ENCODE measurements at places on chromosomes 11 and 22.

- DNase-seq: no peak
These were observed 24.0 kb downstream of the CBX7 start for GRCh38 chr22:39128508-39128907.

DNA sequence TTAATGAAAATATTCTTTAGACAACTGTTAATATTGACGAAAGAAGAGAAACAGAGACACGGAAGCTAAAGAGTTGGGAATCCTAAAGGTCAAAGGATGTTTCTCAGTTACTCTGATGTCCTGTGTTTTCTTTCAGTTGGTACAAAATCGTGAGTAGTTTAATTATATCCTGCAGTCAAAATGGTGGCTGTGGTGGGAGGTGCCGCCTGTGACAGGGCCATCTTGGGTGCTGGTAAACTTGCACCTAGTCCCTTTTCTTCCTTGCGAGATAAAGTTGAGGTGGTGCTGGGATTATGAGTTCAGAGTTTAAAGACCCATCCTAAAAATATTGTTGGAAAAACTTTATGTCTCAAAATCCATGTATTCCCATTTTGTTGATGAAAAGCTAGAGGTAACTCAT is 2.2 kb downstream of the CECR2 start:
- DNase-seq: no peak

GRCh38 chr11:121105481-121106195 is 4.6 kb downstream of the TECTA start:
- no peak for DNase-seq

DNA sequence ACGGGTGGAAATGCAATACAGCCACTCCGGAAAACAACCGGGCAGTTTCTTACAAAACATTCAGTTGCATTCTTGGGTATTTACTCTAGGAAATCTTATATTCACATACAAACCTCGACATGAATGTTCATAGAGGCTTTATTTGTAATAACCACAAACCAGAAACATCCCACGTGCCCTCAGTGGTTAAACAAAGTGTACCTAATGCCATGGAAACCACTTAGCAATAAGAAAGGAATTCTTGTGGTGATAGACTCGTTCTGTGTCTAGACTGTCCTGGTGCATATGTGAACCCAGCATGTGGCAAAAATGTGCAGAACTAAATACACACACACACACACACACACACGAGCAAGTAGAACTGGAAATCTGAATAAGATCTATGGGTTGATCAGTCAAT is 1073.3 kb downstream of the TBC1D22A start:
- DNase-seq: no peak

GRCh38 chr11:22920939-22921565 is 60.8 kb upstream of the CCDC179 start:
- DNase-seq: peak; percentile 2

- DNase-seq: no peak
These were observed 165.0 kb downstream of the BRD1 start for GRCh38 chr22:49662681-49663080.

- DNase-seq: no peak
These were observed 41.3 kb downstream of the NEU3 start for GRCh38 chr11:75029836-75030631.

GRCh38 chr11:59966201-59966600 is 2.4 kb downstream of the OOSP4A start:
- no peak for DNase-seq

GRCh38 chr11:1536065-1536843 is 35.8 kb downstream of the DUSP8 start:
- DNase-seq: no peak

DNA sequence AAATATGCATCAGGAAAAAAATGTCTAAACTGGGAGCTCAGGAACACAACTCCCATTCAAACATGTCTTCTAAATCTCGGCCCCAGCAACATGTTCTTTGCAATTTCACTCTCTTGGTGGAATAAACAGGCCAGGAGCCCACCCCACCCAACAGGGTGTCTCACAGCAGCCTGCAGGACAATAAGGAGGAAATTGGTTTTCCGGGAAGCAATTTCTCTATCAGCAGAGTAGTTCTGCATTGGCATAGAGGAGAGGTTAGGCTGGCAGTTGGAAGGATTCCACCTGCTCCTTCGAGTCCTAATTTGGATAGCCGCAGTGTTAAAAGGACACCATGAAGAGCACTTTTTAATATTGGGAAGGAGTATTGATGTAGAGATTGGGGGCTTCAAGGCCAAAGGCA is 55.9 kb upstream of the BARX2 start:
- no peak for DNase-seq

GRCh38 chr11:76778874-76779273 is 4.3 kb upstream of the TSKU start:
- DNase-seq: no peak

DNA sequence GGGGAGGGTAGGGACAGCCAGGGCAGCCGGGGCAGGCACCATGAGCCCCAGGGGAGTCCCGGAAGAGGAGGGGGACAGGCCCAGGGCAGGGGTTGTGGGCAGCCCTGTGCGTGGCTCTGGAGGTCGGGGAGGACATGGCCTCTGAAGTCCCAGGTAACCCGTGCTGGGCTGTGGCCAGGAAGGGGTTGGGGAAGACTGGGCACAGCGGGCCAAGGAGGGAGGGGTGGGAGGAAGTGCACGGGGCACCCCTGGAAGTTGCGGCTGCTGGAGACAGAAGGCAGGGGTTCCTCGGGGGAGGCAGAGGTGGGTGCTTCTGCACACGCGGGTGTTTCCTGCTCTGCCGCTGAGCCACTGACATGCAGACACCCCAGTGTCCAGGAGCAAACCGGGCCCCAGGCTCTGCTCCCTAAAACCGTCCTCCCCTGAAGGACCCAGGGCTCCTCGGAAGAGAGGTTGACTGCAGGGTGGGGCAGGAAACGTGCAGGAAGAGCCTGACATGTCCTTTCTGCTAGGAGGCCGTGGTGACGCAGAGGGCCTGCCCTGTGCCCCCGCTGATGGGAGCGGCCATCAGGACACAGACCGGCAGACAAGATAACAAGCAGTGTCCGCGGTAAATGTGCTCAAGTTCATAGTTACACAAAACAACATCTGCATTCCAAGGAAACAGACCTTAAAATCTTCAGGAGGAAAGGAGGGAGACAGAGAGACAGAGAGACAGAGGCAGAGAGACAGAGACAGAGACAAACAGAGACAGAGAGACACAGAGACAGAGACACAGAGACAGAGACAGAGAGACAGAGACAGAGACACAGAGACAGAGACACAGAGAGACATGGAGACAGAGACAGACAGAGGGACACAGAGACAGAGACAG is 5.7 kb downstream of the TNNI2 start:
- DNase-seq: no peak

- DNase-seq: no peak
These were observed 145.2 kb upstream of the TEAD1 start for GRCh38 chr11:12529041-12529440.

DNA sequence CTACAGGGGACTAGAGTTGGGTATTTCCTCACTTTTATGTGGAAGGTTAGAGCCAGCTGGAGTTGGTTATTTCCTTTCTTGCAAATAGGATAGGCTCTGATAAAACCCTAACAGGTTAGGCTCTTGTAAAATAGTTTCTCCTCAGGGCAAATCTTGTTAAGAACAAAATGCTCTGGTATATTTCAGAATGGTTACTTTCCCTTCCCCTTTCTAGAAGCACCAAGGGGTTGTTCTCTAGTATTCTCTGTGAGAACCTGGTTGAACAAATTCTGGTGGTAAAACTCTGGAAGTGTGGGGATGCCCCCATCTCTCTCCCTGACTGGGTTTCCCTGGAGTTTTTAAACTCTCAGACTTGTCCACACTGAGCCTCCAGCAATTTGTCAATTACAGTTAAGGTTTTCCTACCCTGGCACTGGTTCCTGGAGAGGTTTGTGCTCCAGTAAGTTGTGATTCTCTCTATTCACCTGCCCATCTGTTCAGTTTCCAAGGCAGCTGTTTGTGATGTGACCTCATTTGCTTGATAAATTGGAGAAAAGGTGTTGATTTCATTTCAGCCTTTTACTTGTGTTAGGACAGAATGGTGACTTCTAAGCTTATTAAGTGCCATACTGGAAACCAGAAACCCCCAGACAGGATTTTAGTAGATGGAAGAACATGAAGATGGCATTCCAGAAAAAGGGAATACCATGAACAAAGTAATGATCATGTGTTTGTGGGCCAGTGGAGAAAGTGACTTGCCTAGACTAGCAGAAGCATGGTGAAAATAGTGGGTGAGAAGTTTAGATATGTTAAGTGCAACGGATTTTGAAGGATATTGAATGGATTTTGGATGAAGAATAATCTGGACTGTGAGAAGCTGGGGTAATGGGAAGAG is 64.6 kb downstream of the EXT2 start:
- no peak for DNase-seq

- DNase-seq: no peak
These were observed 46.7 kb upstream of the SCUBE2 start for GRCh38 chr11:9138133-9138453.

DNA sequence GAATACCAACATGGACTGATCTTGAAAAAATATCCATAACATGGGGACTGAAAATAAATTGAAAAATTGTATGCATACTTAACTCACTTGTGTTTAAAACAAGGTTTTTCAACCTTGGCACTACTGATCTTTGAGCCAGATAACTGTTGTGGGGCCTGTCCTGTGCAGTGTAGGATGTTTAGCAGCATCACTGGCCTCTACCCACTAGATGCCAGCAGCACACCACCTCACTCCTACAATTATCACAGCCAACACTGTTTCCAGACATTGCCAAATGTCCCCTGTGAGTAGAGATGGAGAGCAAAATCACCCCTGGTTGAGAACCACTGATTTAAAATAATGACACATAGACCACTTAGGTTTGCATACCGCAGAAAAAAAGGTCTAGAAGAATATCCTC is 45.0 kb upstream of the SLC1A2 start:
- DNase-seq: no peak

DNA sequence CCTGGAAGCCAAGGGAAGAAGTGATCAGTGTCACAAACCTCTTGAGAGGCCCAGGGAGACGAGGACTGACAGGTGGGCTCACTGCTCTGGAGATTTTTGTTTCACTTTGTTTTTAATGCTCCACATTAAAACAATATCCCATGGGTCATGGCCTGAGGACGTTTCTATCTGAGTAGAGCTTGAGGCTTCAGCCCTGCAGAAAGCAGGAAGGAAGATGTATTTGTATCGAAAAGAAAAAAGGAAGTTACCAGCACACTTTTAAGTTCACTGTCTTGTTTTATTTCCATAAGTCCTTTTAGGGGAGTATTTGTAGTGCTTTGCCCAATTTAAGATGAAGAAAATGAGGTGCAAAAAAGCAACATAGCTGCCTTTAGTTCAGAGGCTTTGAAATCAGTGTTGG is 191.1 kb downstream of the GRIK4 start:
- DNase-seq: no peak

- DNase-seq: no peak
These were observed 4.8 kb upstream of the SLC39A13 start for GRCh38 chr11:47403571-47403970.

DNA sequence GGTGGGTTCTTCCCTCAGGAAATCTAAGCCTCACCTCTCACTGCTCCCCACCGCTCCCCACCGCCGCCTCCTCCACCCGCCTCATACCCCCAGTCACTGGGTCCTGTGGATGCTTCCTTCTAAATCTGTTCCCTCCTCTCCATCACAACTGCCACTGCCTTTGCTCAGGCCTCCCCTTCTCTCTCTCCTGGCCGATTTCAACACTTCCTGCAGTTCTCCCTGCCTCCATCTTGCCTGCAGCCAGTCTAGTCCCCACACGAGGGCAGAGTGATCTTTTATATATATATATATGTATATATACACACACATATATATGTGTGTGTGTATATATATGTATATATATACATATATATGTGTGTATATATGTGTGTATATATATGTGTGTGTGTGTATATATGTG is 27.8 kb downstream of the CREB3L1 start:
- no peak for DNase-seq

DNA sequence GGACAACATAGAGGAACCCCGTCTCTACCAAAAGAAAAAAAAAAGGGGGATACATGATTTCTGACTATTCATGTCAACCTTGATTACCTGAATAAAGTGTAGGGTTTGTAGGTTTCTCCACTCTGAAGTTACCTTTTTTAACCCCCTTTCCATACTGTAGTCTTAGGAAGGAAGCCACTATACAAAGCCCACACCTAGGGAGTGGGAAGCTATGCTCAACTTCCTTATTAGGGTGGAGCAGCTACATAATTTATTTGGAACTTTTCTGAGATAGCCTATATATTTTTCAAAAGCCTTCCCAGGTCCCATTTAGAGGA is 582 bp upstream of the ATP6V1E1 start:
- DNase-seq: no peak

All from T-helper 1 cell (primary cell).